ENCODE measurements at places on chromosomes 5 and 9.

- peak; percentile 50 for DNase-seq
Observed at GRCh38 chr5:124236361-124237205, 509.9 kb downstream of the ZNF608 start.

DNA sequence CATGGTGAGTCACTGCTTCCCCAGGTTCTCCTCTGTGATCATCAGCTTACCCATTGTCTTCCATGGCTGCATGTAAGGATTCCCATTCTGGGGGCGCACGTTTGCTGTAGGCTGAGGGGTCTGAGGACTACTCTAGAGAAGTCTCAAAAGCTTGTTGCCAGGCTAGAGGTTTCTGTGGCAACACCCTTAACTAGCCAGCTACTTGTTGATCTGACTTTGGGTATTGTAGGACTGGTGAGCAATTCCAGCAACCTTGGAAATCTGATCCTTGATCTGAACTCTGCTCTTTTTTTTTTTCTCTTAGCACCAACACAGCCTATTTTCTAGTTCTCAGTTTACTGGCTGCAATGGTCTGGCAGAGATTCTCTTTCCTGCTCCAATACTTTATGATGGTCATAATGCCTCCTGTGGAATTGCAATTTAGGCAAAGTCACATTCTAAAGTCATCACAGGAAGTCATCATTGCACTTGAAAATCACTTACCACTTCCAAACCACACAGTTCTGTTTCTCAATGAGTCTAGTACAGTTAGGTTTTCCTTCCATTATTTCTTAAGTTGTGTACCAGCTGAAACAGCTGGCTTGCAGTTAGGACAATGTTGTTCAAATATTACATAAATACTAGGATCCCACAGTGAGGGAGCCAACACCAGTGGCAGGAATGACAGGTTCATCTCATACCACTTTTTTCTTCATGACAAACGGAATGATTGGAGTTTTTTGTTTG lies 110.3 kb downstream of the SLC12A2 start:
- DNase-seq: no peak

DNA sequence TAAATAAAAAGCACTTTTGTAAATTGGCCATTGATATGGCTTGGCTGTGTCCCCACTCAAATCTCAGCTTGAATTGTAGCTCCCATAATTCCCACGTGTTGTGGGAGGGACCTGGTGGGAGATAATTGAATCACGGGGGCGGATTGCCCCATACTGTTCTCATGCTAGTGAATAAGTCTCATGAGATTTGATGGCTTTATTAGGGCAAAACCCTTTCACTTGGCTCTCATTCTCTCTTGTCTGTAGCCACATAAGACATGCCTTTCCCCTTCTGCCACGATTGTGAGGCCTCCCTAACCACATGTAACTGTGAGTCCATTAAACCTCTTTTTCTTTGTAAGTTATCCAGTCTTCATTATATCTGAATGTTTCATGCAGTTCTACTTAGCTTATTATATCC lies 153.2 kb downstream of the TARS1 start:
- DNase-seq: no peak

DNA sequence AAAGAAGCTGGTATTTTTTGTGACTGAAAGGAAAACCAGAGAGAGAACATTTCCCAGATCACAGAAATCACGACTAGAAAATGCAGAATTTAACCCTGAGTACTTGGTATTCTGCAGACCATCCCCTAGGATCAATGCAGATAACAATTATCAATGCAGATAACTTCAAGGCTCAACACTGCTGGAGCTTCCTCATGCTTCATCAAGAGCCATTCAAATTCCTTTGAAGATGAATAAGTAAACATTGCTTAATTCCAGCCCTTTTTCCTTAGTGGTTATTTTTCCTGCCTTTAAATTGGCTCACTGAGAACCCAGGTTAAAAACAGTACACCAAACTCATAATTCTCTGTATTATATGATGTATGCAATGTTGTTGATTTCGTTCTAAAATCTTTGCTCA lies 370.1 kb upstream of the TLE4 start:
- no peak for DNase-seq
